Stimulated activated CD4-positive, alpha-beta T cell treated with anti-CD3 and anti-CD28 coated beads, Interleukin-1b, Interleukin-23, amount 100 ng/mL, for 1 hour (primary cell): ENCODE measurements at places on chromosomes 2 and 18.

- DNase-seq: no peak
Measured at GRCh38 chr2:228535396-228535795, 353.9 kb upstream of the SPHKAP start.

DNA sequence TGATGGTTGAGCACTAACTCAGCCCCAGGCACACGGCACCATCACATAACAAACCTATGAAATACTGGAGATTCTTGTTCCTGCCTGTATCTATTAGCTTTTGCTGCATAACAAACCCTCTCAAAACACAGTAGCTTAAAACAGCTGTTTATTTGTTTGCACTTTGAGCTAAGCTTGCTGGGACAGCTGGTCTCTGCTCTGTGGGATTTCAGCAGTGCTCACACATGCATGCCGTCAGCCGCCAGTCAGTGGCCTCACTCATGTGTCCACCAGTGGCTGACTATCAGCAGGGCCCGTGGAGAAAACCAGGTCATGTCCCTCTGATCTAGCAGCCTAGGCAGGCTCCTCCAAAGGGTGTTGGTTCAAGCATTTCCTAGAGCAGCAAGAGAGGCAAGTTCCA is 52.8 kb upstream of the RAB12 start:
- no peak for DNase-seq

DNA sequence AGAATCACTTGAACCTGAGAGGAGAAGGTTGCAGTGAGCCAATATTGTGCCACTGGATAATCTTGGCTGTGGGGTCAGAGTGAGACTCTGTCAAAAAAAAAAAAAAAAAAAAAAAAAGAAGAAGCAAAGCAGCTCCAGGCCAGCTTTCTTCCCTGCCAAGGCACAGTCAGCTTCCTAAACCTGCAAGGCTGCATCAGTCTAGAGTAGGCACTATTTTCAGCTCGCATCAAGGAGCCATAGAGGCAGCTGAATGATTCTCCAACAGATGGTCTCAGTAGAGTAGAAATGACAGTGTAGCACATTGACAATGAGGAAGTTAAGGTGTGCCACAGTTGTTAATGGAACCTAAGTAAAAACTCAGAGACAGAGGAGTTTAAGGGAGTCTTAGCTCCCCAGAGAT is 35.6 kb downstream of the BMP10 start:
- no peak for DNase-seq

GRCh38 chr2:213086050-213086449 is 65.4 kb downstream of the IKZF2 start:
- no peak for DNase-seq

- no peak for DNase-seq
Measured at GRCh38 chr2:182090486-182090885, 104.8 kb downstream of the PPP1R1C start.

DNA sequence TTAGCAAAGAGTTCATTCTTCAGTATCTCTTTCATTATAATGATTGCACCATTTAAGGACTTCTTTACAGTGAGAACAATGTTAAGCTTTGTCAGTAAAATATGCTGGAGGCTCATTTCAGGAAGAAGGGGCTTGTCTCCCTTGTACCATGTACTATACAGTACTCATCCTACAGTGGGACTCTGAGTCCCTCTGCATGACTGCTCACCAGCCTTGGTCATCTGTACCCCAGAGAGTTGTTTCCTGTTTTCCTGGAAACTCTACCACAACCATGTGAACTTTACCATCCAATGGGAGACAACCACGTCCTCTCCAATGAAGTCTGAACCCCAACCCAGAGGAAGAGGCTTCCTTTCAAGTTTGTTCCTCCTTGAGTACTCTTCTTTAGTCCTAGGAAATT is 1171.1 kb upstream of the CRIM1 start:
- DNase-seq: no peak

DNA sequence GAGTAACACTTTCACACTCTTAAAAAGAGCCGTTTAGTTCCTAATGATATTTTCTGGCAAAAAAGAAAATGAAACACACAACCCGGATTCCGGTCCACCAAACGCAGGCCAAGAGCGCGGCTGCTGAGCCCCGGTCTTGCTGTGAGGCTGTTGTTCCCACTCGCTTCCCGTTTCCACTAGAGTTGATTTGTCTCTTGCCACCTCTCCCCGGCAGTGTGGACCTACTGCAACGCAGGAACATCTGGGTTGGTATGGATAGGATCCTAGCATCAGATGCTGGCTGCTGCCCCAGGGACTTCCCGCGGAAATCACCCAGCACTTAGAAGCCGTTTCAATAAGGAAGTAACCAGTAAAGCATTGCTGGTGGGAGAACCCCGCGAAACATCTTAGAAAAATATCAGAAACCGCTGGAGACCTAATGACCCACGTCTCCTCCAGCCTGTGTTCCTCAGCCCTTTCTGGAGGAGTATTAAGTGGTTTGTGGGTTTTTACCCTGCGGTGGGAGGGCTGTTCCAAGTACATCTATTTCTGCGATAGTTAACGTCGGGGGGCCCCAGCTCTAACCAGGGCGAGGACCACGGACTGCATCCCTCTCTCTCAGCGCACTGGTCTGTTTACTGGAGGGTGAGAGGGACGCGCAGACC is 939 bp downstream of the DOCK10 start:
- no peak for DNase-seq

DNA sequence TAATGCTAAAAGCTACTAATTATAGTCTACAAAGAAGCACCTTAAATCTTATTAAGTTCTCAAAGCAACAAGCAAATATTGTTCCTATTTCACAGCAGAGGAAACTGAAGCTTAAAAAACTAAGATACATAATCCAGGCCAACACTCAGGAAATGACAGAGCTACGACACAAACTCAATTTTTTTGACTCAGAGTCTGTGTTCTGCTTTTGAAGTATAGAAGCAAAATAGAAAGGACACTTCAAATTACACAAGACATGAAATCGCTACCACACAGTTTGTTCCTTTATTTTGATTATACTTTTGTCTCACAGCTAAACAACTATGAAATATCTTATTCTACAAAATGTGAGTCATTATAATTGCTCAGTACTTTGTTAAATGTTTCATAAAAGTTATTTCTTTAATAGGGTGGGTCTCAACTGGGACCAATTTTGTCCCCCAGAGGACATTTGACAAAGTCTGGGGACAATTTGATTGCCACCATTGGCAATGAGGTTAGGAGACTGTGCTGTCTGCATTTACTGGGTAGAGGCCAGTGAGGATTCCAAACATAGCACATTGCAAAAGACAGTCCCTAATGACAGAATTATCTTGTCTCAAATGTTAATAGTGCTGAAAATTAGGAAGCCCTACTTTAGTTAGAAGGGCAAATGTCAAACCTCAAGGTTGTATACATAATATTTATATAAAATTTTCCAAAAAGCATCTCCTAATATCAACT is 101.5 kb upstream of the GRB14 start:
- no peak for DNase-seq

GRCh38 chr2:20868377-20868776 is 45.5 kb upstream of the LDAH start:
- peak; percentile 1 for DNase-seq

DNA sequence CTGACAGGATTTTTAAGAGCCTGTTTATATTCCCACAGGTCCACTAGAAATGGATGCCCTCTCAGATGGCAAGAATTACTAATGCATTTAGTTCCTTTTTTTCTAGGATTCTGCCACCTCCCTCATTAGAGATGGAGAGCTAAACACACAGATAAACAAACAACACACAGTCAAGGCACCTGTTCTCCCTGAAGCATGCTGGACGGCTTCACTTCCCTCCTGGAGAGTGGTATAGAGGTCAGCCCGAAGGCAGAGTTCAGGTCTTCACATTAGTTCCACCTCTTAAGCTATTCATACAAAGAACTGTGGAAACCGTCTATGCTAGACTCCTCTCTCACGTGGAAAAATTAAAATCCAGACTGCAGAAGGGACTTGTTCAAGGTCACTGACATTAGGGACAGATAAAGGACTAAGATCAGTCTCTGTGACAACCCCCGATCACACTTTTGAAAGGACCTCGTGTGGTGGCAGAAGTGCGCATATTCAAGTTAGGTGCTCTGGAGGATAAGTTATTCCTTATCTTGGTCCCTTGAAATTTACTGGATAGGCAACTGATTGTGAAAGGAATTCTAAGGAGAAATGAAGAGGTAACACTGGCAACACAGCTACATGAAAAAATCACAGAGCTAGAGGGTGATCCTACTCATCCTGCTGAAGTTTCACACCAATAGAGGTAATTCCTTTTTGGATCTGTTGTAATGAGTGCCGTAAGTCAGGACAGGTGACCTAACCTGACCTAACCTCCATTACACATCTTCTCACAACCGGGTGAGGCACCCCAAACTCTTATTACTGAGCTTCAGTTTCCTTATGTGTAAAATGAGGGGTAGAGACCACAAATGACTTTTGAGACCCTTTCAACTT is 75.1 kb downstream of the SPRED2 start:
- DNase-seq: no peak

- no peak for DNase-seq
Measured at GRCh38 chr2:96342085-96342484, 6.5 kb downstream of the NCAPH start.

DNA sequence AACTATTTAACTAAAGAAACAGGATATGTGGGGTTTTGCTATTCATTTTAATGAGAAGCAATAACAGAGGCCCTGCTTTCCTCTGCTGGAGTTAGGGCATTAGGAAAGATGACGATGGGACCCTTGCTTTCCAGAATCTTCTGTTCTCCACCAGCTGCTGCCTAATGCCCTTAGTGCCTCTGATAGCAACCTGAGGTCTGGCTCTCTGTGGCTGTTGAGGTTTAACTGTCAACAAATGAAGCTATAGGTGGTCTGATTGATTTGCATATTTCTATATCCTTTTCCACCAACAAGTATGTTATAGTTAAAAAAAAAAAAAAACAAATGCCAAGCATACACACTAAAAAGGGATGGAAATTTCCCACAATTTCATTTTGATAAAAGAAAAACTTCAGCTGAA is 115.1 kb upstream of the NCK2 start:
- DNase-seq: no peak

DNA sequence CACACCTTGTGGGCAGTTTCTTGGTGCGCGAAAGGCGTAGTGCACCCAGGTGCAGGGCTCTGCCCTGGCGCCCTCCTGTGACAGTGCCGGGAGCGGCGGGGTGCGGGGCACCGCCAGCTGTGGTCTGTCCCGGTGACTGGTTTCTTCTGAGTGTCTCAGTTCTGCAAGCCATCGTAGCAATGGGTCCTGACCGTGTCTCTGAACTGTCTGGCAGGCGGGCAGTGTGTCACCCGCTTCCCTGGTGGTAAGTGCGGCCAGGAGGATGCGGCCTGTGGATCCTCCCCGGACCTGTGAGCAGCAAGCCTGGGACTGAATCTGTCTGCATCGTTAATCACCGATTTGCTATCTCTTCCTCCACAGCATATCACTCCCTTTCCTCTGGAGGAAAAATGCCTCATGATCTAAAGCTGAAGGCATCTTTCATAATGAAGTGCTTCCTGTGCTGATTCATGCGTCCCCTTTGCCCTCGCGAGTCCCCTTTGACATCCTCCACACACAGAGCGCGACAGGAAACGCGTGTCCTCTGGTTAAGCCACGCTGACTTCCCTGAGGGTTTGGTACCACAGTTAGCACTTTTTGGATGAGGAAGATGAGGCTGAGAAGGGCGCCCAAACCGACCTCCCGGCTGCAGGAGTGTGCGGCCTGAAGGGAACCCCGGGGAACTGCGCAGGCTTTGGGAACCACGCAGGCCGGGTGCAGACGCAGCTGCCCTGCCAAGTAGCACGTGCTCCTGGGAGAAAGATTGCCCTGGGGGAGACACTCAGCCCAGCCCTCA is 416.0 kb upstream of the HS6ST1 start:
- DNase-seq: no peak

DNA sequence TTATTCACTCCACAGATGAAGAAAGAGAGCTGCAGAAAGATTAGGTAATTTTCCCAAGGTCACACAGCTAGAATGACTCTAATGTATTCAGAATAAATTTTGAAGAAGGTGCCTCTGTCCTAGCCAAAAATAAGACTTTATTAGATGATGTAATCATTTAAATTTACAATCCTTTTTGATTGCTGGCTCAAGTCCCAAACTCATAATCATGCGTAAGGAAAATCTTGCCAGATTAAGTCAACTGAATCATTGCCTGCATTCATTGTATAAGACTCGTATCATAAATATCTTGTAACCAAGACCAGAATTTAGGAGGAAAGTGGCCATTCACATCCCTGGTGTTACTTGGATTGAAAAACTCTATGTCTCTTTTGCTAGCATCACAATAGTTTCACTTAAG is 53.1 kb upstream of the STK39 start:
- DNase-seq: no peak

GRCh38 chr2:157233506-157233905 is 24.0 kb upstream of the GALNT5 start:
- DNase-seq: no peak

GRCh38 chr2:195659982-195660890 is 3.2 kb downstream of the SLC39A10 start:
- peak; percentile 65 for DNase-seq

DNA sequence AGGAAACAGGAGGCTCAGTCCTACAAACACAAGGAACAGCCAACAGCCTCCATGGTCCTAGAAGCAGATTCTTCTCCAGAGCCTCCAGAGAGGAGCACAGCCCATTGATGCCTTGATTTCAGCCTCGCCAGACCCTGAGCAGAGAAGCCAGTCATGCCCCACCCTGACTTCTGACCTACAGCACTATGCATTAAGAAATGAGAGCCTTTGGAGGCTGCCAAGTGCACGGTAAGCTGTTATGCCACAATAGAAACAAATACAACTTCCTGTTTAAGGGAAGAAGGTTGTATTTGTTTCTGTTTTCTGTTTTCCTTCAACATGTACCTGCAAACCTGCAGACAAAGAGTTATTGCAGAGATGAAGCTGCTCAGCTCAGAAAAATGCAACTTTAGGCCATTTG is 181.3 kb upstream of the AGAP1 start:
- no peak for DNase-seq

- no peak for DNase-seq
Measured at GRCh38 chr2:235463893-235464292, 29.9 kb upstream of the AGAP1 start.

GRCh38 chr2:25112113-25112512 is 56.3 kb downstream of the POMC start:
- DNase-seq: no peak

DNA sequence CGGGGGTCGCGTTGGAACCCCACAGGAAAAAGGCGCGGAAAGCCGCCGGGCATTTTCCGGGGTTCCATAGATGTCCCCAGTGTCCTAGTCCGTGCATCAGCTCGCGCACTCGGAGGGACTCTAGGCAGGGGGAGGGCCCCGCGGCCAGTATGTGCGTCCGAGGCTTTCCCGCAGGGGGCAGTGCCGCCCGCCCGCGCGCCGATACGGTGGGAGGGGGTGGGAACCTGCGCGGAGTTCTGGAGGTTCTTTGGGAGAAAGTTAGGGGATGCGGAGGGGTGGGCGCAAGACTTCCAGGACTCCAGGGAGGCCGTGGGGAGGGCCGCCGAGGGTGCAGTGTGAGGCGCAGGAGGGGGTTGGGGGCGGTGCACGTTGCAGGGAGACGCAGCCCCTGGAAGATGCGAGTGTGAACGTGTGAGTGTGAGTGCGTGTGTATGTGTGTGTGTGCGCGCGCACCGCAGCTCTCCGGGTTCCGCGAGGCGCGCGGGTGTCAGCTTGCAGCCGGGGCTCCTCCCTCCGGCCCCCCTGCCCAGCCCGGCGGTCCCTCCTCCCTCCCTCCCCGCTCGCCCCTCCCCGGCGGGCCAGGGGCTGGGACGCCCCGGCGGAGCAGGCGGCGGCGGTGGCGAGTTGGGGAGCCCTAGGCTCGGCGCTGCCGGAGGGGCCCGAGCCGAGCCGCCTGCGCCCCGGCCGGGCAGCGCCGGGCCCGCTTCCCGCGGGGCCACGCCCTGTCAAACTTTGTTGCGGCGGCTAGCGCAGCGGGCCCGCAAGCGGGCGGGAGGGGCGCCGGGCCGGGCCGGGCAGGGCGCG is at the start of gene TCF7L1:
Gene TCF7L1 (plus strand): TSS at position 559 of the 804 bp plus-strand sequence. CDS start 293 bp downstream, outside the sequence.
- no peak for DNase-seq
